Tibial artery (tissue), 4 donors: ENCODE measurements at places on chromosomes 1 and 21.

GRCh38 chr1:1959840-1960479 is 40.9 kb upstream of the TMEM52 start:
- DNase-seq = peak; percentile 49

DNA sequence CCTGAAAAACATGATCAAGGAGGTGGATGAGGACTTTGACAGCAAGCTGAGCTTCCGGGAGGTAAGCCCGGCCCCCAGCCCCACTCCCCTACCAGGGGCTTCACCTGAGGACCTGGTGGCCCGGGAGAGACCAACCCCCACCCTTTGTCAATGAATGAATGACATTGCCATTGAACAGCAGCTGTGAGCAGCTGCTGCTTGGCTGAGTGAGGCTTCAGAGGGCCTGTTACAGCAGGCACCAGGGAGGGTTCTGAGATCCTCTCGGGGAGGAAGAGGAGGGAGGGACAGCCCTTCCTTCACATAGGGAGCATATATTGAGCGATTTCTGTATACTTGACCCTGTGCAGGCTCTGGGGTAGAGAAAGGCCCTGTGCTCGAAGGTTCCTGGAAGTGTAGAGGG is 12.3 kb upstream of the CTRC start:
- DNase-seq = no peak

GRCh38 chr1:205598841-205599668 is 32.8 kb downstream of the ELK4 start:
- DNase-seq = peak; percentile 55

- DNase-seq = no peak
Observed at GRCh38 chr1:40664791-40665190, 691 bp downstream of the RIMS3 start.

- no peak for DNase-seq
Observed at GRCh38 chr1:114340892-114341291, 170.1 kb downstream of the TRIM33 start.

GRCh38 chr1:230970432-230970831 is 8.2 kb downstream of the TTC13 start:
- no peak for DNase-seq
